ENCODE measurements at places on chromosomes 12 and 14. TPM values are rescaled to one million over a fixed set of nuclear protein-coding genes. Genes with fewer than 3 reads are reported as not detected.

Gene OS9
- 99.1 TPM for total RNA-seq

Gene TAS2R43
- 1.8 TPM for total RNA-seq

Gene BCL2L2
- 9.3 TPM for total RNA-seq

Gene ANKS1B
- total RNA-seq: 0.76 TPM

Gene RNASE1
- not detected for total RNA-seq

Gene ZNF219
- total RNA-seq: 11.0 TPM

Gene NRIP2
- total RNA-seq: not detected

Gene TRHDE
- not detected for total RNA-seq

Gene INHBE
- total RNA-seq: 0.25 TPM

Gene NPFF
- total RNA-seq: not detected

Gene HOXC6
- not detected for total RNA-seq
